Stimulated activated CD8-positive, alpha-beta memory T cell treated with anti-CD3 and anti-CD28 coated beads, Interleukin-2, amount 100 ng/mL, for 1 hour (primary cell): ENCODE measurements at places on chromosomes 1 and 21.

DNA sequence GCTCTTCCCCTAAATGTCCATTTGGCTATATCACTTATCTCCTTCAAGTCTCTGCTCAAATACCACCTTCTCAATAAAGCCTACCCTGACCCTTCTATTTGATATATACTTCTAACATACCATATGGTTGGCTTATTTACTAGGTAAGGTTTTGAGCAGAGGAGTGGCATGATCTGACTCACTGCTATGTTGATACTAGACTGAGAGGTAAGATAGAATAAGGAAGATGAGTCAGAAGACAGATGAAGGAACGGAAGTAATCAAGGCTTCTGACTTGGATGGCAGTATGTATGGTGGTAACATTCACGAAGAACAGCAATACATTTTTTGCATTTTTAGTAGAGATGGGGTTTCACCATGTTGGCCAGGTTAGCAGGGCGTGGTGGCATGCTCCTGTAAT is 4.8 kb upstream of the HRNR start:
- DNase-seq, result no peak

DNA sequence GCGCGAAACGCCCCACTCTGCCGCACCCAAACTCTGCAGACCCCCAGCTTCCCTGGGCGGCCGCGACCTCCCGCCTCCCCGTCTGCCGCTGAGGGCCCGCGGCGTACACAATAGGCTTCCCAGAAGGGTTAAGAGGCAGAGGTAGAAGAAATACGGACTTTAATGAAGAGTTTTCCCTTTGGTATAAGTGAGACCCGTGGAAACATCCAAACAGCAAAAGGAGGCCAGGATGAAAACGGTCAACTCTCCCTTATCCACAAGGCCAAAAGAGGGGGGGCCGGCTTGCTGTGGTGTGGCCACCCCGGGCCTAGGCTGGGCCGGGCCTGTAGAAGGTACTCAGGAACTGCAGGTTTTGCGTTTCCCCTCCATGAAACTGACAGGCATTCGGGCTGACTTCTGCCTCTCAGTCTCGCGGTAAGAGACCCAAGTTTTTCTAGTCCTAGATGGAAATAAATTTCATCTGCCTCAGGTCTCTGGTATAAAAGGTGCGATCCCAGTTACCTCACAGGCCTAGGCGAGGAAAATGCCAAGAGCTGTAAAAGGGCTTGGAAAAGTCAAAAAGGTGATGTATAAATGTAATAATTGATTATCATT is 671 bp upstream of the PYGO2 start:
- DNase-seq, result no peak

- DNase-seq, result no peak
Observed at GRCh38 chr21:41779659-41780058, 12.8 kb upstream of the RIPK4 start.

DNA sequence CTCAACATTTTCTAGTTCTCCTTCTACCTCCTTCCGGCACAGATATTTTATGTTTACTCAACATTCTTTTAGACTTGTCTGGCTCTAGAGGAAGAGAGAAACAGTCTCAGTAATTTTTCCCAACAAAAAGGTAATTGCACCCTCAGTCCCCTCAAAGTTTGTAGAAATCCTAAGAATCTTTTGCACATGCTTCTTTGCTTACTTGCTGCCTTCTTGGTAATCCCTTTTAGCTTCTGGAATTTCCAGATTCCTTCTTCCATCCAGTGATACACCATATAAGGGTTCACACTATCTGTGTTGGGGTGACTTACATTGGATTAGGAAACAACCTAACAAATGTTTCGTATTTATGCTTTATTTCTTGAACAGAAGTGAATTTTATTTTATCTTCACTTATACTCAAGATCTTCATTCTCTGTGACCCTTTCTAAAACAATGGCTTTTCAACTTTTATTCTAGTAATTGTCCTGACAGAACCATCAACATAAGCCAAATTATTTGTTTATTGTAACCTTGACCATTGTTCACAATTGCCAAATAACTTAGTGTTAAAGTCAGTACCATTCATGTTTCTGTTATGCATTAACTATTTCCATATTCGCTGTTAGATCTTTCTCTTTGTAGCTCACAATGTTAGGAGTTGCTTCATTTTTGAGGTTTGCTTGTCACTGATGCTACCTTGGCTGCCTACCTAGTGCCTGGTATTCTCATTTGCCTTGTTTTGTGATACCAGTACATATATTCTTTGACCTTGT is 238.1 kb downstream of the HMCN1 start:
- DNase-seq, result no peak

- no peak for DNase-seq
Observed at GRCh38 chr1:67524143-67525052, 94.2 kb upstream of the SERBP1 start.

GRCh38 chr21:34337741-34338140 is 26.1 kb upstream of the KCNE2 start:
- DNase-seq, result no peak

- DNase-seq, result peak; percentile 50
Observed at GRCh38 chr1:205335692-205336091, 14.1 kb upstream of the NUAK2 start.

GRCh38 chr1:206100226-206100815 is 16.9 kb downstream of the AVPR1B start:
- DNase-seq, result no peak

- DNase-seq, result no peak
Observed at GRCh38 chr1:242208021-242208420, 209.1 kb upstream of the MAP1LC3C start.

DNA sequence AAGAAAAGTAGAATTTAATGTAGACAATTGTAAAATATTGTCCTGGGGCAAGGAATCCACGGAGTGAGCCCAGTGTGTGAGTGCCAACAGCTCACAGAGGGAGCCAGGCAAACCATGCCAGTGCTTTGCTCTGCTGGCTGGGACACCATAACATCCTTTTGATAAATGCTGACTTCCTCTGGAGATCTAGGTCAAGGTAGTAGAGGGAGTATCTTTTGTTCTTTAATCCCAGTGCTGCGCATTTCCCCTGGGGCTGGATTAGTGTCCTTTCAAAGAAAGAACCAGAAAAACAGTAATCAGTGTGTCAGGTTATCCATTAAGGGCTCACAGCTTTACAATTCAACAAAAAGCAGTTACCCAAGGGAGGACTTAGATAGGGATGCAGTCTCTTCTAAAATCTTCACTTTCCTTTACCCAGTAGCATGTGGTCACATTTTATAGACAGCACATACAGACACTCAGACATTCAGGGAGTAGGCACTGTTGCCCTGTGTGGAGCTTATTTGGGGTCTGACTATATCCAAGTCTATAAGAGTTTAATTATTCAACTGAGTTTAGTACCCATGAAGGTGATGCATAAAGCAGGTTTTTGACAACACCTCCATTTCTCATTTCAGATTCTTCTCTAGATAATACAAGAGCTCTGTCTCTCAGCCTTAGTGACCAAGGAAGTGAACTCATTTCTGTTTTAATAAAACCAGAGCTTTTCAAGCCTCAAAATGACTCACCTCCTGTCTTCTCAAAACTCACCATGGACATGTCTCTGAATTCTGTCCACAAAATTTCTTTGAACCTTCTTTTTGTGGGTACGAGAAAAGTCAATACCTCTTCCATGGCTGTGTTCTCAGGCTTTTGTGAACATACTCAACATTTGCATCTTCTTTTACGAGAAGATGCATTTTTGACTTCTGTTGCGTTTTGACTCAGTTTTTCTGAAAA is 215.3 kb downstream of the BRINP2 start:
- no peak for DNase-seq

GRCh38 chr1:56477164-56478111 is 101.9 kb downstream of the PLPP3 start:
- no peak for DNase-seq

- DNase-seq, result no peak
Observed at GRCh38 chr1:116868385-116868784, 41.3 kb upstream of the PTGFRN start.

DNA sequence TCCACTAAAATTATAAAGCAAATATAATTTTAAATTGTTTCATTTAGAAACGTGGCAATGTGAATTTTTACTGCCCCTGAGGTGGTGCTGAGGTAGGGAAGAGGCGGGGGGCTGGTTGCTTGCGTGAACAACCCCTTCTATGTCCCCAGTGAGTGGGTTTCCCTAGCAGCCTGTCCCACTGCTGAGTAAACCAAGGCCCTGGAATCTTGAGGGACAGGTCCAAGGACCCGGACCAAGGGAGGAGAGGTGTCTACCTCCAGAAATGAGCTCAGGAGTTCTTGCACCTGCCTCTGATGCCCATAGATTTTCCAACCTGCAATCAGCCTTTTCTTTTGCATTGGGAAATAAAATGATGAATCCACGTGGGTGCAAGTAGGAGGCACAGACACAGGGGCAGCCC is 649 bp upstream of the LDLRAD1 start:
- no peak for DNase-seq

DNA sequence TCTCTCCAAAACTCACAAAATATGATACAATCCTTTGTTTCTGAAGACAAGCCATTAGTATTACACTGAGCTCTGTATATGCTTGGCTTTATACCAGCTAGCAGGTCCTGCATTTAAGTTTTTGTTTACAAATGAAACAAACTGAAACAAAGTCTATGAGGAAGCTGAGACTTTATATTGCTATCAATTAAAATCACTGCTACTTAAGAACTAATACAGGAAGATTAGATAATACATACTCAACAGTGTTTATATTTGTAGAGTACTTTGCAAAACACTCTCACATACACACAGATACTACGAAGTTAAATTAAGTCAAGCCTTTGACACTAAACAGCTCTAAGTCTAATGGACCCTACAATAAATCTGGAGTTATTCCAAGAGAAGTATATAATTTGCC is 247.4 kb downstream of the CRB1 start:
- DNase-seq, result no peak

- no peak for DNase-seq
Observed at GRCh38 chr1:220827445-220828178, 40.9 kb downstream of the MTARC1 start.

- DNase-seq, result no peak
Observed at GRCh38 chr1:199362996-199363395, 664.5 kb upstream of the NR5A2 start.

DNA sequence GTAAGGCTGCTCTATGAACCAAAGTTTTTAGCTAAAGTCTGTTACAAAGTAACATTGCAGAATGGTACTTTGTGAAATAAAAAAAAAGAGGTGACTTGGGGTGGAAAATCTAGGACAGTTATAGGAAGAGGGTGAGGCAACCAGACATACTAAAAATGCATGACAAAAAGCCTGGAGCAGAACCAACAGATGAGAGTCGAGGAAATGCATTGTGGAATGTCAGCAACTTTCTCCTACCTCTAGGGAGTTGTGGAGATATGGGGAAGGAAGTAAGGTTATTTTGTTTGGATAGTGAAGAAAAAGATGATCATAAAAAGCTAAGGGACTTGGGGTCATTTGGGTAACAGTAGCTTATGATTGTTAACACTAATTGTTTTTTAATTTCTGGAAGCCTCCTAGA is 295.6 kb downstream of the S1PR1 start:
- no peak for DNase-seq

DNA sequence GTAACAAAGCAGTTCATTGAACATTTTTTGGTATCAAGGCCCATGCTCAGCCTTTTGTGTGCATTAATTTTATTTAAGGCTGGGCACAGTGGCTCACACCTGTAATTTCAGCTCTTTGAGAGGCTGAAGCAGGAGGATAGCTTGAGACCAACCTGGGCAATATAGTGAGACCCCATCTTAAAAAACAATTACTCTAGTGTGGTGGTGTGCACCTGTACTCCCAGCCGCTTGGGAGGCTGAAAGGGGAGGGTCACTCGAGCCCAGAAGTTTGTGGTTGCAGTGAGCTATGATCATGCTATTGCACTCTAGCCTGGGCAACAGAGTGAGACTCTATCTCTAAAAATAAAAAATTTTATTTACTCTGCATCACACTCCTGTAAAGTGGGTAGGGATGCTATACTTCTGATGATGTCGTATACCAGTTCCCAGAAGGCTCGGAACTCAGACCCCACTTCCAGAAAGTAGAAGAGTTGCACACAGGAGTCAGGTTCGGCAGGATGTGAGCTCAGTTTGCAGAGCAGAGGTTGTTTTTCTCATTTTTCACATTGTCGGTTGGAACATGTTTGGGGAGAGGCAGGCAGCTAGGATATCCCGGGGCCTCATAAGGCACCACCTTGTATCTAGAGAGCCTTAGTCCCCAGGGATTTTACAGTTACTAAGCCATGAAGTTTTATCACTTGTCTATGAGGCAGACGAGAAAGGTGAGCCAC is 144.6 kb downstream of the GALNT2 start:
- no peak for DNase-seq

DNA sequence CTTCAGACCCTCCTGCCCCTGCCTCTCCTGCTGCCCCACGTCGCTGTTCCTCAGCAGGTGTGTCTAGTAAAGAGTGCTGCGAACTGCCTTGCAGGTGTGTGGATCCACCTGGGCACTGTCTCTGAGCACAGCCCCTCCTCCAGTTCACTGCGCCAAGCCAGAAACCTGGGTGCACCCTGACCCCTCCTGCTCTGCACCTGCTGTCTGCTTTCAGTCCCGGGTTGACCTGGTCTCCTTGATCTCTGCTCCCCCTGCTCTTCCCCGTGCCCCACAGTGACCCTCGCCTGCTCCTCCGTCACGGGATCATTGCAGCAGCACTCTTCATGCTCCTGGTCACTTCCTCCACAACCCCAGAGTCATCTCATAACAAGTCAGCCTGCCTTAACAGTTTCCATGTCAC is 6.5 kb downstream of the A3GALT2 start:
- DNase-seq, result no peak

DNA sequence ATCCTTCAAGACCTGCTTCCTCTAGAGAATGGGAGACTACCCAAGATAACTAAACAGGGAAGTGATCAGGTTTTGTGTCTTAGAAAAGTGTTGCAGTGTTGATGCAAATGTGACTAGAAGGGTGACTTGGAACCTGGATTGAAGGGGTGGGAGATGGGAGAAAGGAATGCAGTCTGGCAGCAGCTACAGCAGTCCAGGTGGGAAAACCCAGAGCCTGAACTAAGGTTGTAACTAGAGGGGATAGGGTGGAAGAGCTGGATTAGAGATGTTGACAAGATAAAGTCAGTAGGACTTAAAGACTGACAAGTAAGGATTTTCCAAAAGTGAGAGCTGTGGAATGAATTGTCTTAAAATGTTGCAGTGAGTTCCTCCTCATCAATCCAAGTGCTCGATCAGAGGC is 7.1 kb upstream of the SHISA4 start:
- DNase-seq, result no peak

- no peak for DNase-seq
Observed at GRCh38 chr21:41442481-41443186, 16.6 kb downstream of the MX1 start.

DNA sequence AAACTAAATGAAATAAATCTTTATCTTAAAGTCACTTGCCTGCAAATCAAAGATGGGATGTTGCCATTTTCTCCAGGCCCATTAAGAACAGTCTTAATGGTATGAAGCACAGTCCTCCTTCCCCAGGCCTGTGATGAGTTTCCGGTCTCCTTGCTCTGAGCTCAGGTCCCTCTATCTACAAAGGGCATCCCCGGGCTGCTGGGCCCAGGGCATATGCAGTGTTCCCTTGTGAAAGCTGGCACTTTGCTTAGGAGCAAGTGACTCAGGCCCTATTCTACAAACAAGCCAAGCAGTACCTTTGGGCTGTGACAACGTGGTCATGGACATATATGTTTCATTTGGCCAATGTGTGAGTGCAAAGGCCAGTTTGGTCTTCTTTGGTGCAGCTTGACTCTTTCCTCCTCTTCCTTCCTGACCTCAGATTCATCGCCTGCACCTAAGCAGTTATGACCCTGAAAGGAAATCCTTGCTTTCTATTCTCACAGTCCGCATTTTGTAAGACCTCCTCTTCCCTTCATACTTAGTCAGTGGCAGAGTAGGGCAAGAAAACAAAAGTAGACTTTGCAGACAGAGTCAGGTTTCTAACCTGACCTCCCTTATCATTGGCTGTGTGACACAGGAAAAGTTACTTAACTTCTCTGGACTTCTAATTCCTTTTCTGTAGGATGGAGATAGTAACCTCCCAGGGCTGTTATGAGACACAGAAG is 109.5 kb downstream of the ERG start:
- no peak for DNase-seq

GRCh38 chr1:12384836-12385456 is 155.1 kb downstream of the VPS13D start:
- no peak for DNase-seq
